Activated gamma-delta T cell treated with anti-CD3 and anti-CD28 coated beads, Interleukin-2, amount 50 U/mL, for 16 hours (primary cell): ENCODE measurements at places on chromosomes 12 and 14.

DNA sequence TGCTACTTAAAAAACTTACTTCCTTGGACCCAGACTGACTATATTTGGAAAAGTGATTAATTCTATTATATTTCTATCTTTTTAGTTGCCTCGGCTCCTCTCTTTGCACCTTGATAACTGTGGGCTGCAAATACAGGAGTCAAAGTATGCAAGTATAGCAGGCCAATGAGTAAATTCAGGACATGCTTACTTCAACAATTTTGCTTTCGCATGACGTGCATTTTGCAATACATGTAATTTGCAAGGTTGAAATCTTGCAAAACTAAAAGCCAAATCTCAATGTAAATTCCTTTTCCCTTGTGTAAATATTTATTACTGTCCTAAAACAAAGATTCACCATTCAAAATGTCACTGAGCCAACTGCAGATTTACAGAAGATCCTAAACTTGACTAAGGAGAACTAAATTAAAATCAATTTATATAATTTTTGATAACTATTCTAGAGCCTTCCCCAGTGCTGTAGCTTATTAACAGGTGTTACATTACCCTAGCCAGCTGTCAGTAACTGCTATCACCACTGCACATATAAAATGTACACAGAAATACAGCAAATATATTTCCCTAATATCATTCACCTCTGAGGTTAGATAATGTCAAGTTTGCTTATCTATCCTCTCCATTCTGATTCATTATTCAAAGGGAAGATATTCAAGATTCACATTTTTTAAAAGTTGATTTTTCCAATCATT, 1069.5 kb downstream of the TRHDE start:
- DNase-seq = no peak

DNA sequence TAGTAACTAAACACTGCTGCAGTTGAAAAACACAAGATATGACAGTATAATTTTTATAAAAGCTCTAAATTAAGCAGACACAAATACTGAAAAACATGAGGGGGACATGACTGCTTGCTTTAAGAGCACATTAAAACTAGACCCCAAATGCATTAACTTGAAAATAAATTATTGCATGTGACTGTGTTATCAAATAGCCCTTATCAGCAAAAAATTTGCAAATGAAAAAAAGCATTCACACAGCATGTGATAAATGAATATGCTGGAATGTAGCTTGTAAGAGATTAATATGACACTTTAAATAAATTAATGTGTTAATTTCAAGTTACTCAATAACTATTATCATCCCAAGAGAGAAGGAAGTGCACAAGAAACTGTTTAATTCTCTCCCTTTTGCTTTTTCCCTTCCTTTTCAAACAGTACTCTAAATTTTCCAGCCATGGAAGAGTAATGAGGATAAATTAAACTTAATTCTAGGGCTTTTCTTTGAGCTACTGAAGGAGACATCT, 1422.1 kb upstream of the FLRT2 start:
- DNase-seq = no peak

- no peak for DNase-seq
Observed at GRCh38 chr12:106226884-106227640, 20.8 kb downstream of the CKAP4 start.

- DNase-seq = no peak
Observed at GRCh38 chr12:124389725-124390441, 95.0 kb downstream of the RFLNA start.

GRCh38 chr14:71549421-71550050, 382.7 kb upstream of the RGS6 start:
- no peak for DNase-seq

- DNase-seq = peak; percentile 7
Observed at GRCh38 chr14:78566026-78566858, 396.1 kb downstream of the NRXN3 start.

GRCh38 chr14:56730538-56731145, 79.6 kb downstream of the OTX2 start:
- no peak for DNase-seq

DNA sequence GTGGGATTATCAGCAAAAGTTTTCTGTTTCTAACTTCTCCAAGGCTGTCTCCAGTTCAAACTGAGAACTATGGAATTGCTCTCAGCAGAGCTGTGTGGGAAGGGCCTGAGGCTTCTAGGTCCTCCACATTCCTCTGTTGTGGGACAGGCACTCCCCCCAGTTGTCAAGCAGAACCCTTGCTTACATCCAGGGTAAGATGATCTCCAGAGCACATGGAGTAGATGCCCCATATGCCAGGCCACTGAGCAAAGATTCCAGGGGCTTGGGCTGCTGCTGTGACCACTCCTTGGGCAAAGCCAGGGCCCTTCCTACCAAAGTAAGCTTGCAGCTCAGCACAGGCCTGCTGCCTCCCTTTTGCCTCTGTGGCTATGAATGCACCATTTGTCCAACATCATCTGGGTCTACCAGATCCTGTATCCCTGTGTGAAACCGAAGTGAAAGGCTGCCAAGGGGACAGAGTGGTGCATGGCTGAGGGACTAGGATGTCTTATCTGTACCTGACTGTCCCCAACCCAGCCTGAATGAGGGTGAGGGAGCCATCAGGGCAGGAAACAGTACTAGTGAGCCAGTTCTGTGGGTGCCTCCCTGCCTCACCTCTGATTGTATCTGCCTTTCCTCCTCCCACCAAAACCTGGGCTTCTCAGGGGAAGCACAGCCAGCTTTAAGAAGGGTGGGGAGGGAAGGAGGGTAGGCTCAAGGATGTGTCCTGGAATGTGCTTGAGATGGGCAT, 13.1 kb upstream of the ESPL1 start:
- no peak for DNase-seq

GRCh38 chr14:46058964-46059563, 592.5 kb downstream of the RPL10L start:
- DNase-seq = no peak
